Small intestine (tissue), 16 donors: ENCODE measurements at places on chromosomes 5 and 9. TPM values are rescaled to one million over a fixed set of nuclear protein-coding genes. Genes with fewer than 3 reads are reported as not detected.
A peak's percentile ranks its signal among the peaks of the same experiment; 100 is the strongest.

- no peak overlapping the region for H3K4me3 ChIP-seq
- no peaks in the 10 kb centered on the region for H3K4me1 ChIP-seq
- H3K27ac ChIP-seq = no peak overlapping the region
- DNase-seq = no peak
- H3K27me3 ChIP-seq = no peaks in the 10 kb centered on the region
- H3K36me3 ChIP-seq = no peaks in the 10 kb centered on the region
Measured at GRCh38 chr9:26066237-26066636, 388.0 kb upstream of the TUSC1 start.

Gene KLHL3
- 2.8 TPM for polyA plus RNA-seq

Gene NFIB
- polyA plus RNA-seq = 11.2 TPM

- no peaks in the 10 kb centered on the region for H3K4me1 ChIP-seq
- H3K27ac ChIP-seq = no peak overlapping the region
- no peaks in the 10 kb centered on the region for H3K36me3 ChIP-seq
- no peaks in the 10 kb centered on the region for H3K27me3 ChIP-seq
Measured at GRCh38 chr9:113863345-113863744, 12.8 kb upstream of the ZNF618 start.

DNA sequence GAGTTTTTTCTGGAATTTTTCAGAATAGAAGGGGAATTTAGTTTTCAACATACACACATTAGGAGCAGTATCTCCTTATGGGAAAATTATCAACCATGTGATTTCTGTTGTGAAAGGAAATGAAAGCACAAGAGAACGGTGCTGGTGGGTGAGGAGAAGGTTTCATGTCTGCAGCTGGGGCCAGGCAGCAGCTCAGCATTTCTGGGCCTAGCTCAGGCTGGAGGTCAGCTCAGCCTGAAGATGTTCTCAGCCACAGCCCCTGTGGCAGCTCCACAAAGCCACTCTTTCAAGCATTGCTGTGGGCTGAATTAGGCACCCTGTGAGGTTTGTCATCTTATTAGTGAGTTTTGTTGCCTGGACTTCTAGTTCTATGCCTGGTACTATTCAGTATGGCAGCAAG, 90.3 kb downstream of the DIRAS2 start:
- peak overlapping the region; percentile 19 for H3K27ac ChIP-seq
- no peak for DNase-seq
- H3K4me3 ChIP-seq = no peak overlapping the region
- H3K36me3 ChIP-seq = no peaks in the 10 kb centered on the region
